ENCODE measurements at places on chromosomes 12 and 14.

DNA sequence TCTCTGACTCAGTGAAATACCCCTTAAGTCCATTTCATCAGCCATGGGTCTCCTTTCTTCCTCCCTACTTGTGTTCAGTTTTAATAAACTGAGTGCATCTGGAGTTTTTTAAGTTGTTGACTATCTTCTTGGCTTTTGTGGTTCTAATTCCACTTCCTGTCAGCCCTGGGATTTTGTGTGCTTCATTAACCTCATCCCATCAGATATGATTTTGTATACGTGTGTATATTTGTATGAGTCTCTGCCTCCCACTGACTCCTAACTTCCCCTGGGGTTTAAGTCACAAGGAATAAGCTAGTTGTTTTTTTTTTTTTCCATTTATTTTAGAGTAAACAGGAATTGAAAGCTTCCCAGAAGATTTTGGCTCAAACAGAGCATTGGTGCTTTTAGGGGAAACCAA, 62.7 kb downstream of the TTLL5 start:
- no peak for DNase-seq

DNA sequence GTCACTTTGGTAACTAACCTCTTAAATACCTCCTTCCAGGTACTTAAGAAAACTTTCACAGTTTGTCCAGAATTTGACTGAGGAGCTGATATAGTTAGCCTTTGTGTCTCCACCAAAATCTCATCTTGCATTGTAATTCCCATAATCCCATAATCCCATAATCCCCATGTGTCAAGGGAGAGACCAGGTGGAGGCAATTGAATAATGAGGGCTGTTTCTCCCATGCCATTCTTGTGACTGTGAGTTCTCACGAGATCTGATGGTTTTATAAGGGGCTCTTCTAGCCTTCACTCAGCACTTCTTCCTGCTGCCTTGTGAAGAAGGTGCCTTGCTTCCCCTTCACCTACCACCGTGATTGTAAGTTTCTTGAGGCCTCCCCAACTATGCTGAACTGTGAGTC, 7.8 kb upstream of the NOVA1 start:
- DNase-seq: no peak

DNA sequence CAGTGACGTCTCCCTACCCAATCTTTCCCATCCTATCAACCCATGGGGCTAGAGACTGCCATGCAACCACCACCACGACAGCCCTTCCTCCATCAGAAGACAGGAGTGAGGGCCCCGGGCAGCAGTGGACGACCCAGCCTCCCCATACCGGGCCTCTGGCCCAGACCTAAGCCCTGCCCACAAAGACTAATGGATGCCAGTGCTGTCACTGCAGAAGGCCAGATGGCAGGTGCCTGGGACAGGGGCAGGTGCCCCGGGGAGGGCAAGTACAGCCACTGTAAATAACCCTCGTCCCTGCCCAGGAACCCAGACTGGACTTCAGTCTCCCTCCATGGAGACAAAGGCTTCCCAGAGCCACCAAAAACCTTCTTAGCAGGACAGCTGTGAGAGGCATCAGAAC, 20.3 kb upstream of the HSPB8 start:
- DNase-seq: no peak

GRCh38 chr12:93080994-93081809, 152.1 kb upstream of the EEA1 start:
- DNase-seq: no peak

DNA sequence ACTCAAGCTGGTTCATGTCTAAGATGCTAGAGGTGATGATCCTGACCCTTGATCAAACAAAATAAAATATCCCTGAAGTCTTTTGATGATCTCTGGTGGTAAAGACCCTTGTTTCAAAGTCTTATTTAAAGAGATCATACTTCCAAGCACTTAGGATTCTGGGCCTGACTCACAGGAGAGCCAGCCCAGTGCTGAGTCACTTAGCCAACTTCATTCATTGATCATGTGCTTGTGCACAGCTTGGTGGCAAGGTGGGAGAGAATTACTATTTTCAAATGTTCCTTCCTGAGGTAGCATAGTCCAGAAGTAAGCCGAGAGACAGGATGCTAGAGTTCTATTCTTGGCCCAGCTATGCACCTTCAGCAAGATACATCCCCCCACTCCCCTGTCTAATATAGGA, 40.6 kb downstream of the SCN8A start:
- peak; percentile 16 for DNase-seq

Measured in glomerular endothelial cell (primary cell).